ENCODE measurements at places on chromosomes 5 and 9. TPM values are rescaled to one million over a fixed set of nuclear protein-coding genes. Genes with fewer than 3 reads are reported as not detected.

GRCh38 chr9:84925225-84925872 is 255.8 kb downstream of the NTRK2 start:
- no peak for DNase-seq

DNA sequence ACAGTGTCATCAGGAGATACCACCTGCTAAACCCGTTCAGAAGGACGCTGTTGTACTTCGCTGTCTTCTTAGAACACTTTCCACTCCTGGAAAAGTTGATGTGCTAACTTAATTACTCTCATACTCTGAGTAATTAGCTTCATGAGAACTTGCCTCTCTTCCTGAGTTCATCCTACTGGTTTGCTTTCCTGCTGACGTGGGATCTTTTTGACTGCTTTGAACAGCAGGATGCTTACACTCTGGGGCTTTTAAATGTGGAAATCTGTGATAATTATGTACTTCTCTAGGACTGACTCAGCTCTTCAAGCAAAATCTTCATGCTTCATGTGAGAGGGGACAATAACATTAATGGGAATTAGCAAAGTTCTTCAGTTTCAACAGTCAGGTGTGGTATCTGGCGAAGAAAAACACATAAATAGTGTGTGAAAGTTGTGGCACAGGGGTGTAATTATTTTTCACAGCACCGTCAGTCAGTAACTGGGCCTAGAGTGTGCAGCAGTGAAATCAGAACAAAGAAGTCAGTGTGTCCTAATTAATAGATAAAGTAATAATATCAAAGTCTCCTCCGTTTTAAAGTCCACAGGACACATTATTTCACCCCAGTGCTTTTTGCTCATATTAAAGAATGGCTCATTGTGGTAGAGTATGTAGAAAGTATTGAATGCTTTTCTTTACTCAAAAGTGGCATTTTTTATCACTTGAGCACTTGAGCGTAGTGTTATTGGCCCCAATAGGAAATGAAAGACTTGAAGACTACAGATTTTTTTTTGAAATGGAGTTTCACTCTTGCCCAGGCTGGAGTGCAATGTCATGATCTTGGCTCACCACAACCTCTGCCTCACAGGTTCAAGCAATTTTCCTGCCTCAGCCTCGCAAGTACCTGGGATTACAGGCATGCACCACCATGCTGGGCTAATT is 140.9 kb upstream of the DMRT1 start:
- DNase-seq = no peak

DNA sequence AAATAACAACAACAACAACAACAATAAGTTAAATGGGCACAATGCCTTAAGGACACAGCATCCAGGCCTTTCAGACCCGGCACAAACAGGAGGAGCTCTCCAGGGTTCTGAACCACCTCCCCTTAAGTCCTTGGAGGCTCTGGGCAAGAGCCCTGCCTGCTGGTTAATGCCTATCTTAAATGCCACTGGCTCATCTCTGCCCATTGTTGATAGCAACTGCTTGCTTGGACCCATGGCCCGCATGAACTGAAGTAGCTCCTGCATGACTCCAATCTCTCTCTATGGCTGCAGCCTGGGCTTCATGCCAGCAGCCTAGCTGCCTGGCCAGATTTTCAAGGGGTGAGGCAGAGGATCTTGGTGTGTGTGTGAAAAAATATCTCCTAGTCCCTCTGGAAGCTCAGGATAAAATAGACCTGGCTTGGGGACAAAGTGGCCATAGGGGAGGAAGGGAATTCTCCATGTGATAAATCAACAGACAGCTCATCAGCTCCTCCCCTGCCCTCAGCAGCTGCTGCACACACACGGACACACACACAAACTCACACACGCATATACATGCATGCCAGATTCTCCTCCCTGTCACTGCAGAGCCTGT is 27.4 kb downstream of the FAM219A start:
- DNase-seq = peak; percentile 51

GRCh38 chr5:140468188-140468587 is 66.6 kb downstream of the ANKHD1 start:
- no peak for DNase-seq

GRCh38 chr9:93223260-93224180 is 39.6 kb downstream of the WNK2 start:
- peak; percentile 87 for DNase-seq

GRCh38 chr9:92036756-92037155 is 78.5 kb downstream of the SPTLC1 start:
- DNase-seq = no peak

GRCh38 chr5:88214655-88215054 is 54.0 kb downstream of the TMEM161B start:
- no peak for DNase-seq

GRCh38 chr9:38421498-38422211 is 2.6 kb downstream of the IGFBPL1 start:
- peak; percentile 66 for DNase-seq

DNA sequence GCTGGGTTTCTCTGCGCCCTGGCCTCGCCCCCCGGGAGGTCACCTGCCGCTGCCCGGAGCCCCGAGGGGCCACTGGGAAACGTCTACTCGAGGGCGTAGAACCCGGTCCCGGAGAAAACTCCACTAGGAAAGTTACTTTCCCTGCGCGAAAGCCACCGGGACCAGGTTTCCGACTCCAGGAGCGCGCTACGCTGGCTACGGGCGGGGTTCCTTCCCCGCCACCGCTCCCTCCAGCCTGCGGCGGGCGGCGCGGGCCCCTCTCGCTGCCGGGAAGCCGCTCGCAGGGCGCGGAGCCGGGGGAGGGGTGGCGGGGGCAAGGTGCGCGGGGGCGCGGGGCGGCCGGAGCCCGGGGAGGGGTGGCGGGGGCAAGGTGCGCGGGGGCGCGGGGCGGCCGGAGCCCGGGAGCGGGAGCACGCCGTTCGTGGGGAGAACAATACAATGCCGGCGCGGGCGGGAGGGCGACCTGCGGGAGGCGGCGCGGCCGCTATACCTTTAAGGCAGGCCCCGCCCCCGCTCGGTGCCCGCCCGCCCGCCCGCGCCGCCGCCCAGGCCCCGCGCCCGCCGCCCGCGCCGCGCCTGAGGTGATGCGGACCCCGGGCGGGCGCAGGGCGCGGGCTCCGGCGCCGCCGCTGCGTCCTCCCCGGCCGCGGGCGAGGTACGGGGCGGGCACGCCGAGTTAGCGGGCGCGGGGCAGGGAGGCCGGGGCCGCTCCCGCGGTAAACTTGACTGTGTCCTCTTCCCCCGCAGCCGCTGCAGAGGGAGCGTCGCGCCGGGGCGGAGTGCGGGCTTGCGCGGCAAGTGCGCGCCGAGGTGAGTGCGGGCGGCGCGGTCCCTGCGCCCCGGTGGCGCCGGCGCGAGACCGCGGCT is 278.1 kb downstream of the AOPEP start:
- peak; percentile 71 for DNase-seq

DNA sequence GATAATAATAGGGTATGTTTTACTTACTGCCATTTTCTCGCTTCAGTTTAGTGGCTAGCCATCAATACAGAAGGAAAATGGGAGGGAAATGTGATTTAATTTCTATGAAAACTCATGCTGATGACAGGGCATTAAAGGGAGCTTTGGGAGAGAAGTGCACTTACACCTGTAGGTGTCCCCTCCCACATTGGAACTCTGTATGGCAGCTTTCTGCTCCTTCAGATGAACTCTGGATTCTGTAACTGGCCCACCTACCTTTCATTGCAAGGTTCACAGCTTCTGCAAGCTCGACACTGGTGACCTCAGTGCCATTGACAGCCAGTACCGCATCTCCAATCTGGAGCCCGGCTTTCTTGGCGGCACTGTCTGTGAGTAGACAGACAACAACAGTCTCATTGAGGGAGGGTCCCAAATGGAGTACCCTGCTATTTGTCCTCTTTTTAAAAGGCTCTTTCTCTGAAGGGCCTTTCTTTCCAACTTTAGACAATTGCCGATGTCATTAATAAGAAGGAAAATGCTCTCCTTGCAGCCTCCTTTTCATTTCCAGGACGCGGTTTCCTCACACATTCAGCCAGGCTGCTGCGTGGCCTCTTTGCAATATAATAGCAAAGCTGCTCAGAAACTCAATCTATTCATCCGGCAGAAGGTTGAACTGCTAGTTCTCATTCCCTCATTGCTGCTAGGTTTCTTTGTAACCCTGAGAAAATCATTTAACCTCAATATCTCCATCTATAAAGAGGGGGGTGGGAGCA is 63.6 kb downstream of the NUDT12 start:
- DNase-seq = no peak

GRCh38 chr5:150052226-150052955 is 34.0 kb downstream of the CSF1R start:
- DNase-seq = no peak

GRCh38 chr9:131018621-131019020 is 9.6 kb downstream of the LAMC3 start:
- DNase-seq = no peak

GRCh38 chr5:73426034-73426433 is 22.5 kb downstream of the FOXD1 start:
- DNase-seq = no peak

- DNase-seq = peak; percentile 54
Observed at GRCh38 chr5:43514471-43514815, 505 bp downstream of the C5orf34 start.

DNA sequence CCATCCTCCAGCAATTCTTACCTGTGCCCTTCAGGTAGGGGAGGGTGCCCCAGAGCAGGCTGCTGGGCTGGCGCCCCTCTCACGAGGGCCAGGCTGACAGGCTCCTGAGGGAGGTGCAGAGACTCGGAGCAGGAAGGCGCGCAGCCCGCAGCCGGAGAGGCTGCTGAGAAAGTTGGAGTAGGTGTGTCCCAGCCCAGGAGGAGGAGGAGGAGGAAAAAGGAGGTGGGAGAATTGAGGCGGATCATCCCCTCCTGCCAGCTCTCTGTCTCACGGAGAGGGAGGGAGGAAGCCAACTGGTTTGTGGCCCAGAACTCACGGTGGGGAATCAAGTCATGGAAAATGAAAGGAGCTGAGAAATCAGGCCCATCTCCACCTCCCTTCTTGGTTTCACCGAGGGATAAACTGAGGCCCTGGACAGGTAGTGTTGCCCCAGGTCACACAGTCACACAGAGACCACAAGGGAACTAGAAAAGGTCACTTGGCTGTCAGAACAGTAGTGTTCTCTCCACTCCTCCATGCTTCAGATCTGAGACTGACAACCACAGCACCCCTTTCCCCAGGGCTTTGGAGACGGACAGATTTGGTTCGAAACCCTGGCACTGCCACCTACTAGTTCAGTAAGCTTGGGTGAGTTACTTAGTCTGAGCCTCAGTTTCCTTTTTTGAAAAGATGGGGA is at the start of gene FAT2:
FAT2 (minus strand) TSS at position 188 of the 676 bp plus-strand sequence. CDS start 22,400 bp downstream, outside the sequence.
- no peak for DNase-seq

DNA sequence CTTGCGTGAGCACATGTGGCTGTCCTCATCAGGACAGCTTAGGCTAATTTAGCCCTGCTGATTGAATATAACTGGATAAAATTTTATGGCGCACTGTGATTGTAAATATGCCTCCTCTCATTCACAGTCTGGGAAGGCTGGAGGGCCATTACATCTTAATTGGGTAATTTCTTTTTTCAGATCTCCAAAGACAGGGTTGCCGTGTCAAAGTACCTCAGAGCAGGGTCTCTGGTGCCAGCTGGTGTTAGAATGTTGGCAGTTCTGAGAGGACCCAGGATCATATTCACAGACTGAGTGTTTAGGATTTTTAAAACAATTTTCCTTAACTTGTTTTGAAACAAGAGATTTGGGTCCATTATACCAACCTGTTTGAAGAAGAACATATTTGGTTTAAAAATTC is 455.7 kb upstream of the TLE4 start:
- no peak for DNase-seq

GRCh38 chr5:167244583-167244982 is 1046.9 kb upstream of the WWC1 start:
- peak; percentile 72 for DNase-seq

DNA sequence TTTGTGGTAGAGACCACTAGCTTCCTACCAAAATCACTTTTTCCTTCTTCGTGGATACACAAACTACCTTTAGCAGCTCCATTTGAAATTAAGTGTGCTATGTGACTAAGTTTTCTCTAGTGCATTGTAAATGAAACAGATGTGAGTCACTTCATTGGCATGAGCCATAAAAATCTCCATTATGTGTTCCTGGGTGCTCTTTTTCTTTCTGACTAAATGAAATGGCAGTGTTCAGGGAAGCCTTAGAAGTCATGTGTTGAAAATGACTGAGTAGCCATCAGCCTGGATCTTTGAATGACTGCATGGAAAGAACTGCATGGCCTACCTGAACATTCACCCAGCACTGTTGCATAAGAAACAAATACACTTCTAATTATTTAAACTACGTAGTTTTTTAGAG is 107.9 kb downstream of the NDUFAF2 start:
- peak; percentile 82 for DNase-seq

- DNase-seq = peak; percentile 98
Observed at GRCh38 chr9:38620483-38621433, at the start of gene ANKRD18A. ANKRD18A (minus strand) TSS chr9:38620596; CDS start chr9:38620285, 311 bp downstream.

DNA sequence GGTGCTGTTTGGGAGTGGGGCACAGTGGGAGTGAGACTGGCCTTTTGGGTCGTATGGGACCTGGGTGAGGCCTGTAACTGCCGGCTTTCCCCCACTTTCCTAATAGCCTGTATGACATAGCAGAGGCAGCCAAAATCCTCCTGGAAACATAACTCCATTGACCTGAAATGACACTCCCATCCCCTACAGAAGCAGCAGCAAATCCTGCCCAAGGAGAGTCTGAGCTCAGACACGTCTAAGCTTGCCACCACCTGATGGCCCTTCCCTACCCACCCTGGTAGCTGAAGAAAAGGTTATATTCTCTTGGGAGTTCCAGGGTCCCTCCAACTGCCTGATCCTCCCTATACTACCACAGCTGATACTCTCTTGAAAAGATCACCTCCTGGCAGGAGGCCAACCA is 179.8 kb upstream of the ARRDC3 start:
- no peak for DNase-seq

DNA sequence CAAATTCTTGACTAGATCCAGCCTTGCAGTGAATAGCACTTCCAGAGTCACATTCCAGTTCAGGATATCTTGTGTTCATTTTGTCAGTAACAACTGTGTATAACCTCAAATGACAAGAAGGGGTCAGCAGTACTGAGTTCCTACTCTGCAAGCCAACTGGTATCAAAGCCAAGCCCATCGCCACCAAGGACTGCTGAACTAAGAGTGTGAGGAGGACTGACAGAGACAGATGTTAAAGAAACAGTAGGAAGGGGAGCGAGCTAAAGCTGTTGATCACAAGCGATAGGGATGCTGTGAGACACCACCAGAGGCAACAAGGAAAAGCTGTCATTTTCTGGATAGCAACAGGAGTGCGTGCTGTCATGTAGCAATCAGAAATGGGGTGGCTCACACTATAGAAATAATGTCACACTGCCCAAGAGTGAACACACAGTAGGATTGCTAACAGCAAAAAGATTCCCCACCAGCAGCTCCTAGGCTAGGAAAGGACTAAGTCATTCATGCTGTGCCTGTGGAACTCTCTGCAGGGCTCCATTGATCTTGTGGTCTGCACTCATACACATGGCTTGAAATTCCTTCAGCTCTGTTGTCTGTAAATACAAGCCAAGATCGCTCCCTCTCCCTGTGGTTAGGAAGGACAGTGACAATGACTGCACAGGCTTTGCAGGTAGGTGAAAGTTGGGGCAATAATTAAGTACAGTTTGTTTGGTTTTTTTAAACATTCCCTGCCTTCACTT is 658.6 kb downstream of the NR2F1-AS1 start:
- no peak for DNase-seq

- no peak for DNase-seq
Observed at GRCh38 chr5:56964173-56964572, 12.2 kb upstream of the MIER3 start.

- no peak for DNase-seq
Observed at GRCh38 chr5:4781299-4781698, 358.8 kb upstream of the ADAMTS16 start.

DBH gene
- not detected for total RNA-seq

OR13C8 gene
- total RNA-seq = not detected

PCDHB16 gene
- total RNA-seq = 4.8 TPM

PCDHA12 gene
- total RNA-seq = 1.5 TPM

ADAMTS19 gene
- total RNA-seq = not detected

HAVCR1 gene
- total RNA-seq = not detected

CYSRT1 gene
- total RNA-seq = not detected

TLE1 gene
- total RNA-seq = 11.3 TPM

ENTREP1 gene
- 0.74 TPM for total RNA-seq

FOXD4L6 gene
- total RNA-seq = not detected
